ENCODE measurements at places on chromosomes 1 and 21.
A peak's percentile ranks its signal among the peaks of the same experiment; 100 is the strongest.

DNA sequence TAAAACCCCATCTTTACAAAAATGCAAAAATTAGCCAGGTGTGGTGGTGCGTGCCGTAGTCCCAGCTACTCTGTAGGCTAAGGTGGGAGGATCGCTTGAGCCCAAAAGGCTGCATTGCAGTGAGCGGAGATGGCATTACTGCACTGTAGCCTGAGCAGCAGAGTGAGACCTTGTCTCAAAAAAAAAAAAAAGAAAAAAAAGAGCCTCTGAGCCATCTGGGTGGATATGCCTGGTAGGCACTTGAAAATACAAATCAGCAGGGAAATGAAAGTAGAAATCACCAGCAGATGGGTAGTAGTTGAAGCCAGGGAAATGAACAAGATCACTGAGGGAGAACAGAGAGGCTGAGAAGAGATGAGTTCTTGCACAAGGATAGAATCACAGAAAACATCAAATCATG, 131.0 kb upstream of the HMCN1 start:
- DNase-seq, result no peak

DNA sequence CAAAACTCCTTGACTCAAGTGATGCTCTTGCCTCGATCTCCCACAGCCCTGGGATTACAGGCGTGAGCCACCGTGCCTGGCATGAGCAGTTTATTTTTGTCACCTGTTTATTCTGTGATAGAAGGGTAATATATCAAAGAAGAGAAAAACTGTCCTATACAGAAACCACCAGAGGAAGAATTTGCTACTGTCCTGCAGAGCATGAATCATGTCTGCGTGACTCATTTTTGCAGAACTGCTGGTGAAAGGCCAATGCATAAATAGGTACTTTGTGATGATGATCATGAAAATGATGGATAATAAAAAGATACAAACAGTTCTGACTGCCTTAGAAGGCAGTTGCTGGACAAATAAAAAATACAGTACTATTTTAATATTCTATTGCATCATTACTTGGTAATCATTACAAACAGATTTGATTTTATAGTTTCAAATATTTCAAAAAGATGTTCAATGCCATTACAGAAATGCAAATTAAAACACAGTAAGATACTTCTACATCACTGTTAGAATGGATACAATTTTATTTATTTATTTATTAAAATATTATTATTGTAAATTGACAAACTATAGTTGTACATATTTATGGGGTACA, 26.5 kb downstream of the RIPPLY3 start:
- DNase-seq, result no peak

GRCh38 chr1:226993814-226994585, 53.9 kb downstream of the COQ8A start:
- DNase-seq, result peak; percentile 58

- no peak for DNase-seq
These were observed 142.9 kb downstream of the FASLG start for GRCh38 chr1:172801771-172802322.

GRCh38 chr1:56849750-56850149, 4.8 kb upstream of the C8A start:
- DNase-seq, result no peak

- no peak for DNase-seq
These were observed 38.5 kb downstream of the CHD5 start for GRCh38 chr1:6141592-6141991.

DNA sequence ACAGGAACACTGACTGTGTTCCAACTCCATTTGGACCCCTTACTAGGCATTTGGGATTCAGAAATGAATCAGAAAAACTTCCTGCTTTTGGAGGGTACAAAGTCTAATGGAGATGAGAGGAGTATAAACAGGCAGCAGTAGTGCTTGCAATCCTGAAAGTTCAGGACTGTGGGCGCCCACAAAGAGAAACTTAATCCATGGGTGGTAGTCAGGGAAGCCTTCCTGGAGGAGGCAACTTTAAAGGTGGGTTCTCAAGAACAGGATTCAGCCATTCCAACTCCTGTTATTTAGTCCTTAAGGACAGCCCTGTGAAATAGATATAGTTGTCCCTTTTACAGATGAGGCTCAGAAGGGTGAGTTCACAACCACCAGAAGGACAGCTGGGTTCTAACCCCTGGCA, 2.0 kb upstream of the LDLRAP1 start:
- no peak for DNase-seq

- no peak for DNase-seq
These were observed 14.6 kb downstream of the GTF2B start for GRCh38 chr1:88876573-88877365.

- no peak for DNase-seq
These were observed 110.4 kb upstream of the IPO9 start for GRCh38 chr1:201718346-201719202.

- DNase-seq, result no peak
These were observed 53.2 kb upstream of the MRPS6 start for GRCh38 chr21:34020005-34020847.

- DNase-seq, result no peak
These were observed 580.2 kb downstream of the SMYD3 start for GRCh38 chr1:245926888-245927287.

DNA sequence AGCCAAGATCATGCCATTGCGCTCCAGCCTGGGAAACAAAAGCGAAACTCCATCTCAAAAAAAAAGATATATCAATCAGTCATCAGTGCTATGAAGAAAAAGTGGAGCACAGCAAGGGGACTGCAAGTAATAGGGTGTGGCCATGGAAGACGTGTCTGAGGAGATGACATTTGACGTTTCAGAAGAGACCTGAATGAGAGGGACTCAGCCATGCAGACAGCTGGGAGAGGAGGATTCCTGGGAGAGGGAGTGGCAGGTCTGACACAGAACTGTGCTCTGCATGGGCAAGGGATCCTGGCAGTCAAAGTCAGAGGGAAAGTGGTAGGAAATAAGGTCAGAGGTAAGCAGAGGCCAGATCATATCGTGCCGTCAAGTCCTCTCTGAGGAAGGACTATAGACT, 3.3 kb downstream of the LAX1 start:
- DNase-seq, result no peak

DNA sequence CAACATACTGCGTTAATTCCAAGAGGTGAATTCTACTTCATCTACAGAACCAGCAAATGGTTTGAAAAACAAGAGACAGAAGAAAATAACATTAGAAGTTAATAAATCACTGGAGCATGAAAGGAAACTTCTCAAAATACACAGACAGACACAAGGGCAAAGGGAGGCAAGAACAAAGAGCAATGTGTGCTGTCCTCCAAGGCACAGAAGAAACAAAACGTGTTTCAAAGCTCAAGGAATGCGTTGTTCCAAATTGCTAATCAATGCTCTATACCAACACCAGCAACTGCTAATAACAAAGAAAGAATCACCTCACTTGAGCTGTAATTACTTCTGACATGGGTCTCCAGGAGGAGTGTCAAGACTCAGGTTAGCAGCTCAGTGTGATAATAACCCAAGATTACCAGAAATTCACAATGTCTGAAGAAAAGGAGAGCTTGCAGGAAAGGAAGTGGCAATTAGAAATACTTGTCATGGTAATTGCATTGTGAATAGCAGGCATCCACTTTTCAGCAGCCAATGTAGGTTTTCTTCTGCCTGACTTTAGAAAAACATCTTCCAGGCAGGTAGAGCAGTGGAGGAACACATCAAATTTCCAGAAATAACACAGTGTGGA, 175.4 kb downstream of the SEC16B start:
- DNase-seq, result no peak

GRCh38 chr1:207978441-207978840, 67.5 kb upstream of the CD34 start:
- no peak for DNase-seq

DNA sequence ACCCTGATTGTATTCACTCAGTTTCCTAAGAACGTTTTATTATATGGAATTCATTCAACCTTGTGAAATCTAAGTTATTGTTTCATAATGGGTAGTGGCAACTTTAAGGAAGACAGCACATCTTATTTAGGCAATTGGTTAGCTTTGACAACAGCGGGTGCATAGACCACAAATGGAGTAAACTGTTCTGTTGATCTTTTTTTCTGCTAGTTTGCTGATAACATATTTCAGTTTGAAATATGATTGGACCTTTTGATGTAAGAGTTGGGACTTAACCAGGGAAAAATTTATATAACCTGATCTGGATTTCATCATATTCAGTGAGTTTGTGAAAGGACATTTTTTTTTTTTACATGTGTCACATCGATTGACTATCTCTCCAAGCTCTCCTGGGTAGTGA, 151.7 kb downstream of the HLX start:
- DNase-seq, result no peak

DNA sequence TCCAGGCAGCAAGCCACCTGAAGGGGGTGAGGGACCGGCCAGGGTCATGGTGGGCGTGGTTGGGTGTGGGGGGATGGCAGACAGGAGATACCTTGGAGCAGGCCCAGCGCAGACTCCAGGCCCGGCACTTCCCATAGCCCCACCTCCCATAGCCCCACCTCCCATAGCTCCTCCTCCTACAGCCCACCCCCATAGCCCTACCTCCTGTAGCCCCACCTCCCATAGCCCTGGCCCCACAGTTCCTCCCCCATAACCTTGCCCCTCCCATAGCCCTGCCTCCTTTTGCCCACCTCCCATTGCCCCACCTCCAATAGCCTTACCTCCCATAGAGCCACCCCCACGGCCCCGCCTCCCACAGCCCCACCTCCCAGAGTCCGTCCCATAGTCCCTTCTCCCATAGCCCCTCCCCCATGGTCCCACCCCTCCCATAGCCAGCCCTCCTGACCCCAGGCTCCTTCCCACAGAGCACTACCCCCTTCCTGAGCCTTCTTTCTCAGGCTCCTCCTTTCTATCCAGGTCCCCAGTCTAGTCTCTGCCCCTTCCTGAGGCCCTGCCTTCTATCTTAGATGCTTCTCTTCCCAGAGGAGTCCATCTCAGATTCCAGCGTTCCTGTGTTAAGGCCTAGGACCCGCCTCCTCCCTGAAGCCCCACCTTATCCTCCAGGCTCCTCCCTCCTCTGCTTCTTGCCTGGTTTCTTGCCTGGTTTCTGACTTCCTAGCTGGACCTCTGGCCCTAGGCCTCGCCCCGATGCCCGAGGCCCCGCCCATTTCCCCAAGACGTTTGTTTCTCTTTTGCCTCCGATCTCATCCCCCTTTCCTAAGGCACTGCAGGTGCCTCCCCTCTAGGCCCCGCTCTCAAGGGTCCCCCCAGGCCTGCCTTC, 46.8 kb downstream of the PTPRU start:
- peak; percentile 84 for DNase-seq

DNA sequence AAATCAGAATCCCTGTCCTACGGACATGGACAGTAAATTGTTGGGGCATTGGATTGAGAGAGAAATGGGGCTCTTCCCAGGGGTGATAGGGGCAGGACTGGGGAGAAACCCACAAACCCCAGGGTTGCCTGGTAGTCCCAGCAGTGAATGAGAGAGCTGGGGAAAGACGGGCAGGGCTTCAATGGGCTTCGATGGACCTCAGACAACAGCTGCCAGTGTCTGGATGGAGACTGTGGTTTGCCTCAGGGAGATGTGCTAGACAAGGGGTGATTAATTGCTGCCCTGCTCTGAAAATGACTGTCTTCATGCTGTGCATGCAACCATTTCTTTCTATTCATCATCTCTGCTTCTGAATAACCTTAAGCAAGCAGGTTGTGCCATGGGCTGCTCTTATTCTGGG, 7.4 kb downstream of the GPR25 start:
- no peak for DNase-seq
